RKO (cell line): ENCODE measurements at places on chromosomes 5 and 9.

DNA sequence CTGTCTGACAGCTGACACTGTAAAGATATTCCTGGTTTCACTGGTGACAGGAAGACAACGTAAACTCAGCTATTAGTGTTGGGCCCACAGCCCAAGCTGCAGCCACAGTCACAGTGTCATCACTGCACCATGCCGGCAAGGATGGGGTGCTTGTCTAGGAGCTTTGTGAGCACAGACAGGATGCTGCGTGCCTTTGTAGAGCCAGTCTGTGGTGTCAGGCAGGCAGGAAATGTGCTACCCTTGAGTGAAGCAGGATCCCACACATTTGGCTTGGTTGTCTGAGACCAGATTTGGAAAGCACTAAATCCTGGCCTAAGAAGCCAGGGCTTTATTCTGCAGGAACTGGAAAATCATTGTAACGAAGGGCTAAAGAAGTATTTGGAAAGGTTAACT is 121.6 kb upstream of the ADAMTS16 start:
- no peak for DNase-seq

DNA sequence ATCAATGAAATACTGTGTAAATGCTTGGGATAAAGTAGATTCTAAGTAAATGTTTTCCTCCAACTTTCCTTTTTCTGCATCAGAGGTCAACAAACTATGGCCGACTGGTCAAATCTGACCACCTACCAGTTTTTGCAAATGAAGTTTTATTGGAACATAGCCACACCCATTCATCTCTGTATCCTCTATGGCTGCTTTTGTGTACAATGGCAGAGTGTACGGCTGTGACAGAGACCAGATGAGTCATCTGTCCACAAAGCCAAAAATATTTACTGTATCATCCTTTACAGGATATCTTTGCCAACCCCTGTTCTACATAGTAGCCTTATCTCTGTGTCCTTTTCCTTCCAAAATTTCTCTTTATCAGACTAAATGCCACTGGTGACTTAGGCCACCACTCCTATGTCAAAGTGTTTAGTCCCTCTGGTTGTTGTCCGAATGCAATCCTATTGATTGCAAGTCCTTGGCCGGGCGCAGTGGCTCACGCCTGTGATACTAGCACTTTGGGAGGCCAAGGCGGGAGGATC is 218.4 kb upstream of the KLF4 start:
- no peak for DNase-seq

DNA sequence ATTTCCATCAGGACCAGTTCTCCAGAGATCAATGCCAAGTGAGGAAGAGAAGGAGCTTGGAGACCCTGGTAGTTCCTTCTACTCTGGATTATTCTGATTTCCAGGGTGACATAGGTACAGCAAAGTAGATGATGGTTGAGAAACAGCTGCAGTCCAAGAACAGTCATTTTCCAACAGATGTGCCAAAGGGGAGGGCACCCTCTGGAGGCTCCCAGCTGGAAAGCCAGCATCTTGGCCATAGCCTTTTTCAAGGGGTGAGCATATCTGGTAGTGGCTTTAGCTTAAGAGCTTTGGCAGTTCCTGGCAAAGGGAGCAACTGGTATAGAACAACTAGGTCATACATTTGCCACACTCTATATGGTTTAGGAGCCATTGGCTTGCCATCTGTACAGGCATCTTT is 492.7 kb downstream of the RASEF start:
- no peak for DNase-seq

GRCh38 chr5:14628346-14628745 is 36.2 kb upstream of the OTULIN start:
- DNase-seq, result peak; percentile 70

GRCh38 chr9:126055381-126055985 is 271.1 kb upstream of the MVB12B start:
- no peak for DNase-seq

DNA sequence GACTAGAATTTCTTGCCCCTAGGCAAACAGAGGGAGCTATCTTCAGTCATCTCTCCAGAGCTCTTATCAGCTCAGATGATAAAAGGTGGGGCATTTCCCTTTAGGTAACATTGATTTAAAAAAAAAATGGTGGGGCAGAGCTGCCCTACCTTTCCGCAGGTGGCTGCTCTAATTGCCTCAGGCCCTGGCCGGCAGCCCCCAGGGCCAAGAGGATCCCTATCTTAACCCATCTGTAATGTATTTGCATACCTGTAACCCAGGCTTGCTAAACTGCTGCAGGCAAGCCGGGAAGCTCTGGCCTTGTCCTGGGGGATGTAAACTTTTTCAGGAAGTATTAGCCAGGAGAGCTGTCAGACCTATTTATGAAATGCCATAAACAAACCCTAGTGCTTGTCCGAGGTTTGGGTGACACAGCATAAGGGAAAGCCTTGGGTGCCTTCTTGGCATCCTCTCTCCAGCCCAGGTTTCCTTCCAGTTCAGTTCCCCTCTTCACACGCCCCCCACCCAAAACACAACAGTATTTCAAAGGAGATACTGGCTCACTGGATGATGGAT is 20.9 kb upstream of the ZSWIM6 start:
- no peak for DNase-seq

GRCh38 chr5:14281746-14282181 is 138.6 kb downstream of the TRIO start:
- DNase-seq, result no peak

- DNase-seq, result no peak
These were observed 205.2 kb downstream of the AOPEP start for GRCh38 chr9:94931740-94932139.

DNA sequence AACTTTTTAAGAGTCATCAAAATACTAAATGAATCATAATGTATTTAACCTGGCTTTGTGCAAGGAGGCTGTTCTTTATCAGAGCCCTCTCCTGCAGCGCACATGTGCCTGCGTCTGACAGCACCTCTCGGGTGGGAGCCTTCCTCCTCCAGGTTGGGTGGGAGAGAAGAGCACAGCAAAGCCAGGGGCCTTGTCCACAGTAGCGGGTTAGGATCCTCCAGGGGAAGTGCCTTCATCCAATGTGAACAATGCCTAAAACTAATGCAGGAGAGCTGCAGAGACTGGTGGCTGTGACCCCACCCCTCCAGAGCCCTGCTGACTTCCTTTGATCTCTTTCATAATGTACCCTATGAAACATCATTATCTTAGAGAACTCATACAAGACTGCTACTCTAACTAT is 10.2 kb downstream of the UBE2QL1 start:
- DNase-seq, result no peak

- DNase-seq, result no peak
These were observed 6.5 kb downstream of the LRRC26 start for GRCh38 chr9:137163365-137163715.
